ENCODE measurements at places on chromosomes 1 and 21.

DNA sequence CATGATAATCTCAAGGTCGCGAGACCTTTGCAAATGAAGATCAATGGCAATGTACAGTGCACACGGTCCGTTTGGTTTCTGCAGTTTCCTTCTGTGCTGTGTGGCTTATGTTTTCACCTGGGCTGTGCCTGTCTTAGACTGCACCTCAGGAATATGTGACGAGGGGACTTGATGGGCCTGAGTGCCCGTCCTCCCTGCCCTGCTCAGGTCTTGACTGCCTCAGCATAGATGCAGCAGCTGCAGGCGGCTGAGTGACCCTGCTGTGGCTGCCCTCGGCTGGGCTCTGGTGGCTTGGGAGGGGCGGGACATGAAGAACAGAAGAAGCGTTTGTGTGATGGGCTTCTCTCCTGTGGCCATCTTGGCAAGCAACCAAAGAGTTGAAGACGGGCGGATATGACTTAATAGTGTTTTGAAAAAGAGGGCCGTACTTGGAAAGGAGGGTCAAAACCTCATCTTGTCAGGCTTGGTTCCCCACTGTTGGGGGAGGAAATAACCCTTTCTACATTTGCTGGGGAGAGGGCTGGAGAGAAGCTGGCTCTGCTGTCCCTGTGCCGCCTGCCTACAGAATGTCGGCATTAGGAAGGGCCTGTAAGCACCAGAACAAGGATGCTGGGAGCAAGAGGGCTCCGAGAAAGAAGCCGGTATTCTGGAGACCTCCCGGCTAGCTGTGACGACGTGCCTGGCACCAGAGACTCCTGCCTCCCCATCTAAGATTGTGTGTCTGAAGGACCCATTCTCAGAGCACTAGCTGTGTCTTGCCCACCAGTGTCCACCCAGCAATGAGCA, 7.1 kb downstream of the MYBPHL start:
- DNase-seq = peak; percentile 10

- no peak for DNase-seq
Observed at GRCh38 chr1:197303463-197303862, 35.4 kb downstream of the CRB1 start.

GRCh38 chr1:90359994-90360393, 357.1 kb downstream of the BARHL2 start:
- DNase-seq = no peak

DNA sequence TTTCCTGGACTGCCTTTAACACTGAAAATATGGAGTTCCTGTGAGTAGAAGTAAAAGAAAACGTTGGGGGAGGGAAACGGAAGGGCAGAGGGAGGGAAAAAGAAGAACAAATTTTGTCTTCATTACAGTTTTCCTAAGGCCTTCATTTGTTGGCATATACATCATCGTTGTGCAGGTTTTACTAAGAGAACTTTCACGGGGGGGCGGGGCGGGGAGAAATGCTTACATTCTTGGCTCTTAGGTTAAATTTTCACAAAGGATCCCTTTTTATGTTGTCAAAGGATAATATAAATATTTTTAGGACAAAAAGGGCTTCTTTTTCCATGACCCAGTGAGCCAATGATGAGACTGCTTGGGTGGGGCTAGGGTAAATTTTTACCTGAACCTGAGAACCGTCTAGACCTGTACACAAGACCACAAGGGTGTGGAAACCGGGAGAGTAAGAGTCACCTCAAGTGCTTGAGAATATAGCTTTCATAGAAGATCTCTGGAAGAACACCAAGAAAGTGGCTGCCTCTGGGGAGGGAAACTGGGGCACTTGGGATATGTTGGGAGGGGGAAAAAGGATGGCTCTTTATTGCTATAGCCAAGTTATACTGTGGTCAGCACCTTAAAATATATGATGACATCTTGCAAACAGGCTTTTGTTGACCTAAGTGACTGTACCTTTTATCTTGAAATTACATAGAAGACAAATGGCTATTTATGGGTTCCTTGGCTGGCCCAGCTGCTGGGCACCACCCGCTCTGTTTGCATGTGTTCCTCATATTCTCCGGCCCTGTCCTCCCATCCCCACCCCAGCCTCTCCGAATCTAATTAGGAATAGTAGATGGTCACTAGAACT, 2.0 kb upstream of the UTP25 start:
- peak; percentile 6 for DNase-seq

DNA sequence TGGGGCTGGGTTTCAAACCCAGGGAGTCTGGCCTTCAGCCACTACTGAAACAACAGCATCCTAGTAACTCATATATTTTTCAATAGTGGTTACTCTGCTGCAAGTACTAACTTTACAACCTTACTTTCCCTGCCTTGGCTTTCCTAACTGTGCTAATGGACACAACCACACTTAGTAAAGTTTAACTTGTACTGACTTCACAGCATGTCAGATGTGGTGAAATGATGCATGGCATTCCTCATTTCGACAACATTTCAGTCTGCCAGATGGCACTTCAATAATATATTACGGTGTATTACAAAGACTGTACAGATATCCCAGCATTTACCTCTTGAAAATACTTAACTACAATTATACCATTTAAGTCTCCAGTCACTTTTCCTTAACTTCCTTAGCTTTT, 27.8 kb downstream of the LRRC7 start:
- DNase-seq = no peak

Measured in NCI-H2227 treated with DMSO at 0.1 percent for 48 hours (cell line).